ENCODE measurements at places on chromosomes 1 and 21. TPM values are rescaled to one million over a fixed set of nuclear protein-coding genes. Genes with fewer than 3 reads are reported as not detected.
A peak's percentile ranks its signal among the peaks of the same experiment; 100 is the strongest.

DNA sequence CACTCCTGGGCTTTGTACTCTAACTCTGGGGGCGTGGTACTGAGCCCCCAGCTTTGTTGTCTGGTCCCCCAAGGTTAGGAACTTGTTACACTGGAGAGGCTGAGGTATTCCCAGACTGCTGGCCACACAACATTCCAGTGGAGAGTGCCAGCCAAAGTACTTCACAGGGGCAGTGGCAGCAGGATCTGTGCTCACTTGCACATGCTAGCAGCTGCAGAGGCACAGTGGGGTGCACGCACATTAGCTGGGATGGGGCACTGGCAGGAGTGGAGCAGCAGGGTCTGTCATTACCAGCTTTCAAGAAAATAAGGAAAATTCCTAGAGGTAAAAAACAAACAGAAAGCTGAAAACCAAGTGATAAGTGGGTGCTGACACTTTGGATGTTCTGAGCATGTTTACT lies 31.0 kb downstream of the ZNF691 start:
- no peak overlapping the region for H3K27ac ChIP-seq
- H3K4me3 ChIP-seq, result no peak overlapping the region
- H3K27me3 ChIP-seq, result peaks cover 27% of the 10 kb centered on the region
- no peaks in the 10 kb centered on the region for H3K4me1 ChIP-seq
- H3K36me3 ChIP-seq, result peaks cover 10% of the 10 kb centered on the region
- no peak for DNase-seq

CCDC181 gene
- total RNA-seq, result 0.19 TPM

PGLYRP4 gene
- total RNA-seq, result not detected

- H3K27ac ChIP-seq, result no peak overlapping the region
- H3K27me3 ChIP-seq, result no peaks in the 10 kb centered on the region
- H3K4me1 ChIP-seq, result no peaks in the 10 kb centered on the region
- no peak overlapping the region for H3K4me3 ChIP-seq
These were observed 130.0 kb upstream of the KCNJ15 start for GRCh38 chr21:38126666-38127303.

- no peak overlapping the region for H3K4me3 ChIP-seq
- H3K4me1 ChIP-seq, result peaks cover 19% of the 10 kb centered on the region
- H3K27me3 ChIP-seq, result no peaks in the 10 kb centered on the region
- peaks cover 4% of the 10 kb centered on the region for H3K36me3 ChIP-seq
- no peak for DNase-seq
These were observed 1.2 kb downstream of the RAB25 start for GRCh38 chr1:156062189-156062588.

- H3K36me3 ChIP-seq, result no peaks in the 10 kb centered on the region
- H3K4me3 ChIP-seq, result no peak overlapping the region
- H3K27me3 ChIP-seq, result peaks cover 6% of the 10 kb centered on the region
- DNase-seq, result peak; percentile 63
These were observed 36.7 kb upstream of the FAM163A start for GRCh38 chr1:179706339-179706941.

OPRD1 gene
- not detected for total RNA-seq

STIL gene
- total RNA-seq, result 38.6 TPM

GRCh38 chr1:6090288-6090687 lies 44.6 kb downstream of the KCNAB2 start:
- H3K27ac ChIP-seq, result no peak overlapping the region
- peaks cover 22% of the 10 kb centered on the region for H3K36me3 ChIP-seq
- no peaks in the 10 kb centered on the region for H3K4me1 ChIP-seq
- H3K27me3 ChIP-seq, result no peaks in the 10 kb centered on the region
- H3K4me3 ChIP-seq, result no peak overlapping the region

SELP gene
- total RNA-seq, result 0.18 TPM

GRCh38 chr1:57868239-57868638 lies 444.4 kb upstream of the DAB1 start:
- no peaks in the 10 kb centered on the region for H3K4me1 ChIP-seq
- no peak for DNase-seq
- H3K36me3 ChIP-seq, result no peaks in the 10 kb centered on the region
- no peak overlapping the region for H3K27ac ChIP-seq
- H3K27me3 ChIP-seq, result no peaks in the 10 kb centered on the region

DNA sequence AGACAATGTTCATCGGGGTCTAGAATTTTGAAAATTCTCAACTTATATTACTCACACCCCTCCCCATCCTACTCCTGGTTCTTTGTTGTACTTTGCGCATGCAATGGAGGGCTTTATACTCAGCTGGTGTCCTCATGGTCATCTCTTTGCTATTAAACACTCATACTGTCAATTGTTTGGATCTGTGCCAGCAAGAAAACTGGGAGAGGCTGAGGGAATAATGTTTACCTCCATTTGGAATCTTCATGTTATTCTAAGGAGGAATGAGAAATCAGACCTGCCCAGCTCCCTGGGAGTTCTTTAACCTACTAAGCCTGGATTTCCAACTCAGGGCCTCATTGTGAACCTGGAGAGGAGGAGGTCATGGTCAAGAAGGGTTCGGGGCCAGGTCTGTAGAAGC lies 143.9 kb upstream of the DNAH14 start:
- H3K4me3 ChIP-seq, result no peak overlapping the region
- no peaks in the 10 kb centered on the region for H3K36me3 ChIP-seq
- peaks cover 16% of the 10 kb centered on the region for H3K4me1 ChIP-seq
- DNase-seq, result no peak
- no peak overlapping the region for H3K27ac ChIP-seq
- H3K27me3 ChIP-seq, result peaks cover 2% of the 10 kb centered on the region

- H3K27ac ChIP-seq, result no peak overlapping the region
- H3K4me1 ChIP-seq, result no peaks in the 10 kb centered on the region
- no peaks in the 10 kb centered on the region for H3K27me3 ChIP-seq
- no peaks in the 10 kb centered on the region for H3K36me3 ChIP-seq
- H3K4me3 ChIP-seq, result no peak overlapping the region
- no peak for DNase-seq
These were observed 69.4 kb upstream of the VAV3 start for GRCh38 chr1:108034396-108034795.

Data from activated CD8-positive, alpha-beta memory T cell treated with anti-CD3 and anti-CD28 coated beads, Interleukin-2, amount 10 ng/mL, durations not matched to agents 7 days and 5 days (primary cell).